AG04449 (cell line): ENCODE measurements at places on chromosomes 4 and X.

GRCh38 chrX:39477031-39477761 is 620.6 kb downstream of the BCOR start:
- no peak for DNase-seq

GRCh38 chr4:3389233-3390215 is 52.2 kb upstream of the HGFAC start:
- no peak for DNase-seq

DNA sequence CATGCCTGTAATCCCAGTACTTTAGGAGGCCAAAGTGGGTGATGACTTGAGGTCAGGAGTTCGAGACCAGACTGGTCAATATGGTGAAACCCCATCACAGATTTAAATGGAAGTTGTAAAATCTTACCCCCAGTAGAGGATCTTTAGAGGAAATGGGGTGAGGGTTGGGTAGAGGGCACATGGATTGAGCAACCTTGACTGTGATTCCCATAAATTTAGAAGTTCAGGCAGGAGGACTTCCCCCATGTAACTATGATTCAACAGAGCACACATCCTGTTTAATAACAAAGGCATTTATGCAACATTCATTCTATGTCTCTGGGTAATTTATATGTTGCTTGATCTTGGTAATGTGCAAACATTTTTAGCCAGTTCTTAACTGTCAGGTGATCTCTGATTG is 143.1 kb downstream of the RBM47 start:
- DNase-seq: no peak

- DNase-seq: no peak
Observed at GRCh38 chr4:59380841-59381366, 1819.2 kb upstream of the ADGRL3 start.

DNA sequence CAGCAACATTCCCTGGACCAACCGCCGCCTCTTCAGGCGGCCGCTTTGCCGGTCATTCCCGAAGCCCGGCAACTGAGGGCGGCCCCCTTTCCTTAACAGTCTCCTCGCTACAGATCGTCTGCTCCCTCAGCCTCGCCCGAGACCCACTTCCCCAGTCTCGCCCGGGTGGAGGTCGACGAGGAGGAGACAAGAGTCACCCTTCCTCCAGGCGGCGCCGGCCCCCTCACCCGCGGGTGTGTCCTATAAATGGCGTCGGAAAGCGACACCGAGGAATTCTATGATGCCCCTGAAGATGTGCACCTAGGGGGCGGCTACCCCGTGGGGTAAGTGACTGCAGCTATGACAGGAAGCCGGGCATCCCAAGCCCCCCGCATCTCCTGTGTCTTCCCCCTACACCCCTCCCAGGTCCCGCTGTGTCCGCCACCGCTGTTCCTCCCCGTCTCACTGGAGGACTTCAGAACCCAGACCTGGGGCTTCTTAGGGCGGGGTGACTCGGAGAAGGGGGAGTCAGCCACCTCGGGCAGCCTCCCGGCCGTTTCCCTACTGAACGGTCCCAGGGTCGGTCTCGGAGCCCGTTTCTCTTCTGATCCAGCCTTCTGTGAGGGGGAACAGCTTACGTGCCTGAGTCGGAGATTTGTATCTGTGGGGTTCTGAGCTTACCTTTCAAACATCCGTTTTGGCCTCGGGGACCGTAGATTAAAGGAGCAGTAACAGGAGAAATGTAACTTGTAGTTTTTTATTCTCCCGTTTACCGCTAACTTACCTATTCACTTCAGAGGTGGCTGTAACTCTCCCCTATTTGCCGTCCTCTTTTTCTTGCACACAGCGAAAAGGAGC is 570 bp downstream of the WDR44 start:
- DNase-seq: no peak

DNA sequence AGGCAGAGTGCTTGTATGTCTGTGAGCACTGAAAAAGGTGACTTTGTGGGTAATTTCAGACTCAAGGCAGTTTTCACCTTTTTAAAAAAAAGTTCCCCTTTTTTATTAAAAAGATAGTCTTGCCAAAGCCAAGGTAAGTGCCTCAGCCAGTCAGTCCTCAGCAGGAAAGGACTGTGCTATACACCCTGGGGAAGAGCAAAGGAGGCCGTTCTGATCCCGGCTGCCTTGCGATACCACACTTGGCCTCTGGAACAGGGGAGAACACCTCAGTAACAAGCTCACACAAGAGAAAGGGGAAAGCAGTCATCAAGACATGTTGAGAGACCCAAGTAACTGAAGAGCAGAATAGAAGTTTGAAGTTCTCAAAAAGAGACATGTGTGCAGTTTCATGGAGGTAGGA is 541.7 kb downstream of the BCOR start:
- DNase-seq: no peak

DNA sequence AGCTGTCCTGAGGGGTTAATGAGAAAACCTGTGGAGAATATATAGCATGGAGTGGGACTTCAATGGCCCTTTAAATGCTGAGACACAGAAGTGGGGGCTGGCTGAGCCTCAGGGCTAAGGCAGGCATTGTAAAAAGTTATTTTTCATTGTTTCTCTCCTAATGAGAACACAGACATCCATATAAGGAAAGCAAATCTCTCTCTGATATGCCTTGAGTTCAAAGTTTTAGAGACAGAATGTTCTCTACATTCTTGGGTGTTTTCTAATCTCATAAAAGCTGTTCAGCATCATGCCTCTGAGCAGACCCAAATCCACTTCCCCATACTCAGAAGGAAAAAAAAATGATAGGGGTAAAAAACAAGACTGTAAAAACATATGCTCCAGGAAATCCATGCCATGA is 16.8 kb upstream of the RAB40A start:
- no peak for DNase-seq

DNA sequence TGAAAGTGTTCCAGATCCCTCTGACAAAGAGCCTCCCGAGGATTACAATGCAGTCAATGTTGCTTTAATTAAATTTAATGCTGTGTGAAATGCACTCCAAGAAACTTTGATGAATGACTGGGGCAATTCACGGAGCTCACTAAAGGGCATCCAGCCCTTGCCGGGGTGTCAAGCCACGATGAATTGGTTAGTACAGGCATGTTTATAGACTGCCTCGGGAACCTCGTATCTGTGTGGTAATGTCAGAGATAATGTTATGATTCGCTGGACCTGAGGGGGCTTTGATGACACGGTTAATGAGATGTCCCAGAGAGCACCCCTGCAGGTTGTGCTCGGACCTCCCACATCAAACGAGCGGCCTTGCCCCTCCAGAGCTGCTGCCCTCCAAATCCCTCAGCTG is 428.8 kb downstream of the NKX6-1 start:
- DNase-seq: no peak

GRCh38 chr4:182832352-182833120 is 84.7 kb downstream of the DCTD start:
- DNase-seq: no peak

DNA sequence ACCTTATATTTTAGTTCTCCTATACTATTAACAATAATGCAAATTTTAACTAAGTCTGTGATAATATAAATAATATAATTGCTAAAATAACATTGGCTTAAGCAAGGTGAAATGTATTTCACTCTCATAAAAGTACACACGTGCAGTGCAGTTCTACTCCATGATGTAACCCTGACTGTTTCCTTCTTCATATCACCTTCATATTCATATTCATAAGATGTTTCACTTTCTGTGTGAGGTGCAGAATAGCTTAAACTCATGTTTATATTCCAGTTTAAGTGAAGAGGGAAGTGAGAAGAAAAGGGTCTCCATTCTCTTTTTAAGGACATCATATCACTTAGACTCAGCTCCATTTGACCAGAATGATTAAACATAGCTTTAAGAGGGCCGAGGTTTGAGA is 1810.0 kb upstream of the PCDH10 start:
- no peak for DNase-seq

DNA sequence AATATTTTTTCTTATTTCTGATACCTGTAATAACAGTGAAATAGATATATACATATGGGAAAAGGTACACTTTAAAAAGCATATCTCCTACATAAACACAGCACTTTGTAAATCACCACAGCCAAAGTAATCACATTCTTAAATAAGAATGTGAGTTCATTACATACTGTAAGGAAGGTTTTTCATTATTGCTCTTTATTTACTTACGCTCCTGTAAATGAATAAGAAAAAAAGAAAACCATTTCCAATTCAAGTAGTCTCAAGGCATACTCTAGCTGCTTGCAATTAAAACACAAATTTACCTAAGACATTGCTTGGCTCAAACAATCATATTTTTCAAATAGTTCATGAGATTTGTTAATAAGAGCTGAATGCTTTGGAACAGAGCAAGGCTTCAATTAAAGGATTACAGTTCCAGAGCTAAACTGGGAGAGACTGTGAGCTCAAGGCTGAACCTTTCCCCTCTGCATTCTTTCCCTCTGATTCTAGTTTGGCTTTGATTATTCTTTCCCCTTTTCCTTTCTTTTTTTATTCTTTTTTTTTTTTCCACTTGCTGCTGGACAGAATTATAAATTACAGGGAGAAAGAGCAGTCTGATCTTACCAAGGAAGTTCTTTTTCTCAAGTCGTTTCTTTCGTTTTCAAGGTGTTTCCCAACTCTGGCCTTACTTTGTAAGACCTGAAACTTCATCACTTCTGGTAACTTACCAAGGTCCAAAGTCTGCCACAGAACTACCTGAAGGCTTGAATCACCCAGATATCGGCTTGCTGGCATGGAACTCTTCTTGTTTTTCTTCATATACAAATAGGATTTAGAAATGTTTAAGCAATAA is 278.3 kb downstream of the INPP4B start:
- DNase-seq: no peak

- no peak for DNase-seq
Observed at GRCh38 chrX:40172401-40173142, 74.8 kb upstream of the BCOR start.

DNA sequence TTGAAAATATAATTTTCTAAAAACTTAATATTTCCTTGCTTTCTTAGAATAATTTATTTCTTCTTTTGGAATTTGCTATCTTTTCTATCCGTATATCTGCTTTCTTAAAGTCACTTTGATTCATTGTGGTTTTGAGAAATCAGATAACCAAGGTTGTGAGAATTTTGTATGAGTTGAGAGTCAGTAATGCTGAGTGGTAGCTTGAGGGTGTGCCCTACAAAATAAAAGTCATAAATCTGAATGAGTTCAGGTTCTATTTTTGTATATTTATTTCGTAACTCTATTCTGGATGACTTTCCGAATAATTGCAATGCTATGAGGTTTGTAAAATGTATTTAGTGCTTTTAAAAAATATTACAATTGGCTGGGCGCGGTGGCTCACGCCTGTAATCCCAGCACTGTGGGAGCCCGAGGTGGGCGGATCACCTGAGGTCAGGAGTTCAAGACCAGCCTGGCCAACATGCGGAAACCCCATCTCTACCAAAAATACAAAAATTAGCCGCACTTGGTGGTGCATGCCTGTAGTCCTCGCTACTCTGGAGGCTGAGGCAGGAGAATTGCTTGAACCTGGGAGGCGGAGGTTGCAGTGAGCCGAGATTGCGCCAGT is 8.9 kb downstream of the COPS4 start:
- peak; percentile 28 for DNase-seq

- no peak for DNase-seq
Observed at GRCh38 chrX:46561824-46562657, 11.5 kb upstream of the CHST7 start.

- no peak for DNase-seq
Observed at GRCh38 chrX:66039944-66040343, at the start of gene VSIG4. Gene VSIG4 (minus strand): TSS chrX:66040080. CDS start chrX:66039998, 82 bp downstream.

GRCh38 chr4:186701273-186701672 is 22.4 kb downstream of the FAT1 start:
- DNase-seq: no peak
